GM12878 (cell line): ENCODE measurements at places on chromosomes 2 and 18.
A peak's percentile ranks its signal among the peaks of the same experiment; 100 is the strongest.

DNA sequence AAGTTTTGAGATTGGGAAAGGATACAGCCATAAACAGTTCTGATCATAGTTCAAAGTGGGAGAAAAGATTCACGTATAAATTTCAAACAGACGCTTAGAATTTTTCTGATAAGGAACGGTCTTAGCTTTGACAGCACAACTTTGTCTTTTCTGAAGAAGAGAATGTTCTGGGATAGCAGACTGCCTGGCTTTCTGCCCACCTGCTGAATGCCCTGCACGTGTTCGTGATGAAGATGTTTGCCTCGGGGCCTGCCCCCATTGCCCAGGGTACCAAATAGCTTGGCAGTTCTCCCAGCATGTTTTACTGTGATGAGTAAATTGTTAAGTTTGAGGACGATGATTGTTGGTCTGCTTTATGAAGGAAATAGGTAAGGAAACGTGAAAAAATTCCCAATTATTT is 4.6 kb downstream of the MRPL33 start:
- H3K27ac ChIP-seq = no peak overlapping the region
- H3K4me3 ChIP-seq = no peak overlapping the region
- DNase-seq = no peak
- no peaks in the 10 kb centered on the region for H3K4me1 ChIP-seq
- H3K27me3 ChIP-seq = no peaks in the 10 kb centered on the region

DNA sequence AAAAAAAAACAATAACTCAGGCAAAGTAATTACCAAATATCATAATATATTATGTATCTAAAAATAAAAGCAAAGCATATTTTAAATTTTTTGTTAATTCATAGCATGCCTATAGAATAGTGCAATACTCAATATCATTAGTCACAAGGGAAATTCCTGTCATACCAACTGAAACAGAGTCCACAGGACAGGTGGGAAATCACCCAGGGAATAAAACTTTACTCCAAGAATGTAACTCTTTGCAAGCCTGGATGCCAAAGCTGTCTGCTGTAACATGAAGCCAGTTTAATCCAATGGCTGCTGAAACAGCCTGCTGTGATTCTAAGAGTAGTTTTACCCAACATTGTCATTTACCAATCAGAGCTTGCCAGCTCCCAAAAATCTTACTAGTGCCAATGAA is 40.0 kb upstream of the SULT1C3 start:
- H3K4me1 ChIP-seq = no peaks in the 10 kb centered on the region
- DNase-seq = no peak
- H3K27ac ChIP-seq = no peak overlapping the region
- H3K27me3 ChIP-seq = no peaks in the 10 kb centered on the region
- H3K36me3 ChIP-seq = no peaks in the 10 kb centered on the region
- no peak overlapping the region for H3K4me3 ChIP-seq

DNA sequence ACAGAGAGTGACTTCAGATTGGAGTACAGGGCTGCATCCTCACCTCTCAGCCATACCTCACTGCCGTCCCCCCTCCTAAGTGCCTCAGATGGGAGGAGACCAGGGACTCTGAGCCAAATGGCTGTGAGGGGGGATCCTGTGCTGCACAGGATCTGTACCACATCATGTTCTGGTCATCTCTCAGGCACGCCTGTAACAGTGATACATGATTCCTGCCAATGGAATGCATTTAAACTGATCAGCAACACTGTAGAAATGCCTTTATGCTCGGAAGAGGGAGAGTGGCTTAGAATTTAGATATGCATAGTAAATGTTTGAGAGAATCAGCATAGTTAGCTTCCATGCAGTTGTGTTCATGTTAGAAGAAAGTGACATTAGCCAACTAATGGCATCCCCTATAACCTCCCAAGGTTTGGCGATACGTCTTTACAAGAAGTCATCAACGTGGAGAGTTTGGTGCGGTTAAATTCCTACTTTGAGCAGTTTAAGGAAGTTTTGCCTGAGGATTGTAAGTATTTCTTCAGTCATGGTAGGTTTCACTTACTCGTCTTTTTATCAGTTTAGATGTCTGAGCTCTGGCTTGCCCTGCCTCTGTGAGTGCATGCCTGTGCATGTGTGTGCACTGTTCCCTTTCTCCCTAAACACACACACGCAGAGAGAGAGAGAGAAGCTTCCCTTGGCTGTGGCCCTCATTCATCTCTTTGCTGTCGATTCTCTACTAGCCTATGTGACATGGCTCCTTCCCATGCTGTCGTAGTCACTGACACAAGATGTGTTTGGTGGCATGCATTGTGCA is 40.0 kb downstream of the COA5 start:
- H3K36me3 ChIP-seq = peaks cover 65% of the 10 kb centered on the region
- H3K27ac ChIP-seq = no peak overlapping the region

DNA sequence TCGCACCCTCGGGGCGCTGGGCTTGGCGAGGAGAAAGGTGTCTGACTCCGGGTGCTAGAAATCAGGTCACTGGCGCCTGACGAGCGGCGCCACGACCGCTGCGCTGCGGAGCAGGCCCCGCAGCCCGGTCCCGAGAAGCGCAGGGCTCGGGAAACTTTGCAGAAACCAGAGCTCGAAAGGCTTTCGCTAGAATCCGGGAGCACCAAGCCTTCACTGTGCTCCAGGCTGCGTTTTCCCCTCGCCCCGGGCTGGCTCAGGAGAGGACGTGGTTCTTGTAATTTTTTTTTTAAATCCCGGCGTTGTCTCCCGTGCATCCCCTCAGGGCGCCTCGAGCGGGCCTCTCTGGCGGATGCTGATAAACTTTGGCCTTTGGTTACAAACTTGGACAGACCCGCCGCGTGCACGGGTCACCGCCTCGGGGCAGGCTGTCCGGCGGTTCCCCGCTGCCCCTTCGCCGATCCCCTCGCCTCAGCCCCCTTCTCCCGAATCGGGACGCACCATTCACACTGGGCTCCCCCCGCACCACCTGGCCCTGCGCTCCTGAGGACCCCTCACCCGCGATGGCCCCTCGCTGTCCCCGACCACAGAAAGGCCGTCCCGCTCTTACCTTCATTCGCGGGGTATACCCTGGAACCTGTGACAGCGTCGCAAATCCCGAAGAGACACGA is 419 bp downstream of the EPHA4 start:
- peaks cover 14% of the 10 kb centered on the region for H3K4me1 ChIP-seq
- H3K4me3 ChIP-seq = peak overlapping the region; percentile 82
- peaks cover 16% of the 10 kb centered on the region for H3K27me3 ChIP-seq
- DNase-seq = no peak
- H3K36me3 ChIP-seq = no peaks in the 10 kb centered on the region

- peaks cover 4% of the 10 kb centered on the region; the same call in 1 of the 2 replicates for H3K4me1 ChIP-seq
- no peak overlapping the region for H3K4me3 ChIP-seq
- no peaks in the 10 kb centered on the region for H3K27me3 ChIP-seq
- H3K27ac ChIP-seq = no peak overlapping the region
- no peak for DNase-seq
- no peaks in the 10 kb centered on the region for H3K36me3 ChIP-seq
These were observed 220.2 kb downstream of the CLIP4 start for GRCh38 chr2:29335396-29335795.

DNA sequence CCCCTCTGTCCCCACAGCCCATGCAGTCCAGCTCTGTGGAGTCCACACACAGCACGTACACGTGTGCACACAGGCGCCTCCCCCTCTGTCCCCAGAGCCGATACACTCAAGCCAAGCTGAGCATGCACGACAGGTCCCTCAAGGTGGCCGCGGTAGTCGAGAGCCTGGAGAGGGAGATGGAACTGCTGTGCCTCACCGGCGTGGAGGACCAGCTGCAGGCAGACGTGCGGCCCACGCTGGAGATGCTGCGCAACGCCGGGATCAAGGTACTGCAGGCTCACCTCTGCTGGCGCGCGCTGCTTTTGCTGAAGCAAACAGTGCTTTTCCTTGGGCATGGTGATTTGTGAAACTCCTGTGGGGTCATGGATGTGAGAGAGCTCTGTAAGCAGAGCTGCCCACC is 58.5 kb upstream of the NFATC1 start:
- no peak overlapping the region for H3K27ac ChIP-seq
- H3K27me3 ChIP-seq = no peaks in the 10 kb centered on the region
- no peaks in the 10 kb centered on the region for H3K4me1 ChIP-seq
- no peak for DNase-seq

GRCh38 chr2:120722246-120722567 is 13.5 kb upstream of the GLI2 start:
- no peaks in the 10 kb centered on the region for H3K27me3 ChIP-seq
- H3K36me3 ChIP-seq = no peaks in the 10 kb centered on the region
- no peaks in the 10 kb centered on the region for H3K4me1 ChIP-seq
- no peak for DNase-seq

GRCh38 chr2:68937346-68938055 is 15.2 kb downstream of the GKN2 start:
- H3K4me3 ChIP-seq = no peak overlapping the region
- no peaks in the 10 kb centered on the region for H3K36me3 ChIP-seq
- H3K4me1 ChIP-seq = no peaks in the 10 kb centered on the region
- no peaks in the 10 kb centered on the region; the same call in 1 of the 2 replicates for H3K27me3 ChIP-seq

DNA sequence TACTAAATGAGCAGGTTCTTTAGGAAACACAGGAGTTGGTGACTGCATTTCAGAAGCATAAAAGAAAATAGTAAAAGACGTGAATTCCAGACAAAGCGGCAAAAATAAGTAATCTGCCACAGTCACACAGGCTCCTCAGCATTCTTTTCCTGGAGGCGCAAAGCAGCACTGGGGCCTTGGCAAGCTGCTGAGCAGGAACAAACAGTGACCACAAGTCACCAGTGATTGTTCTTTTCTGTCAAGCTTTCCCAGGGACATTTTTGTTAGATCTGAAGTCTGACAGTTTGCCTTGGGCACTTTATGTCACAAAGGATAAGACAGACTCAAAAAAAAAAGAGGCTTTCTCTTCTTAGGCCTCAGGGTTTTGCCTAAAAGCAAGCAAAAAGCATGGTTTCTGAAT is 216.2 kb downstream of the CDH20 start:
- no peaks in the 10 kb centered on the region for H3K36me3 ChIP-seq
- H3K27me3 ChIP-seq = peaks cover under 1% of the 10 kb centered on the region; the same call in 1 of the 2 replicates
- H3K4me1 ChIP-seq = no peaks in the 10 kb centered on the region
- no peak for DNase-seq
- H3K27ac ChIP-seq = no peak overlapping the region

DNA sequence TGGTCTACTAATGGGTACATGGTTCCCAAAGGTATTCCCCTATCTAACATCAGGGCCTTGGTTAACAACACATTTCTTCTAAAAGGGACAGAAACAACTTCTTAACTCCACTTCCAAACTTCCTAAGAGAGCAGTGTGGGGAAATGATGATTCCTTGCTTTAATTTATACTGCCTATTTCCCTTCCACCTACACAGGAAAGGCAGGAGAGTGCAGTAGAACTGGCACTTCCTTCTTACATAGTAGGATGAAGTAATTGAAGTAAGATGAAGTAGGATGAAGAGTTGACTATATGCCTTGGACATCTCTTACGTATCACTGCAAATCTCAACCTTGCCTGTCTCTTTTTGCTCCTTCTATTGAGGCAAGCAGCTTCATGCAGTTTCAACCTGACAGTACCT is 54.7 kb downstream of the CD28 start:
- H3K4me1 ChIP-seq = no peaks in the 10 kb centered on the region
- no peaks in the 10 kb centered on the region for H3K36me3 ChIP-seq
- DNase-seq = no peak
- no peaks in the 10 kb centered on the region for H3K27me3 ChIP-seq

DNA sequence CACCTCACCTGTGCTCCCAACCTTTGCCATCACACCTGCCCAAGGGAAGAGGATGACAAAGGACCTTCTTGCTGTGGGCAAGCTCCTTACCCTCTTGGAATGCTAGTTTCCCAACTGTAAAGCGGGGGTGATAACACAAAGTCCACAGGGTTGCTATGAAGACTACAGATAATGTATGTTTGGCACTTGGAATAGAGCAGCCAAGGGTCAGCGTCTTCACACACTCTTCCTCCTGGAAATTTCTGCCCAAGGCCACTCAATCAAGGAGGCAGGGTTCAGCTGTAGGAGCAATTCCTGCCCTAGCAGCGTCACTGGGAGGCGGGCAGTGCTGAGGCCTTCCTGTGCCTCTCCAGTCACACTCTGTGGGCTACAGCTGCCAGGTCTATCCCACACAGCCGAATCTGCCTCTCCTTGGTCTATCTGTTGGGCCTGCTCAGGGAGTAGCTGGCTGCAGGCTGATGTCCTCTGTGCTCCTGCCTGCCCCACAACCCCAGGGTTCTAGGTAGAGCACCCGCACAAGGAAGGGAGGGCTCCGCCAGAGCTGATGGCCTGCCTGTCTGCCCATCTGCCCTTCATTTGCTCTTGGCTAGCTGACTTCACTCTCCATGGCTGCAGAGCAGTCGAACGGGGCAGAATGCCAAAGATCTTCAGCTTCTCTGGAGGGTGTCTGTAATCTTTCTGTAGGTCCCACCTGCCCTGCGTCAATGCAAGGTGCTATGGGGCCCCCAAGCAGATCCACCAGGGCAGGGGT is 91.9 kb downstream of the MRO start:
- no peaks in the 10 kb centered on the region for H3K27me3 ChIP-seq
- H3K36me3 ChIP-seq = no peaks in the 10 kb centered on the region
- H3K4me1 ChIP-seq = peaks cover 15% of the 10 kb centered on the region
- no peak overlapping the region for H3K27ac ChIP-seq
